ENCODE measurements at places on chromosomes 6 and 20.
A peak's percentile ranks its signal among the peaks of the same experiment; 100 is the strongest.

- no peak for DNase-seq
Observed at GRCh38 chr6:25050356-25050755, 114.6 kb upstream of the RIPOR2 start.

DNA sequence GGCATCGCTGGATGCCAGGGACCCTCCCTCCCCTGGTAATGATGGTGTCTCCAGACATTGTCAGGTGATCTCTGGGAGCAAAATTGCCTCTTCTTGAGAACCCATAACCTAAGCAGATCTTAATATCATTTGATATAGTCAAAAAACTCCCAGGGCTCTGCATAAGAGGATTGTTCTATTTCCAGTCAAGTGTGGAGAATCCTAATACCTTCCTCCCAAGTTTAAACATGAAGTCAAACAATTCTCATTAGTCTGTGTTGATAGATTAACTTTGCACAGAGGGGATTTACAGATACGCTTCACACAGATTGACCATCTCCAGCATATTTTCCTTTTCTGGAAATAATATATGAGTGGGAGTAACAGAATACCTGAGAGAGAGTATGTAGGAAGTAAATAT lies 10.5 kb downstream of the EYA4 start:
- no peak for DNase-seq

DNA sequence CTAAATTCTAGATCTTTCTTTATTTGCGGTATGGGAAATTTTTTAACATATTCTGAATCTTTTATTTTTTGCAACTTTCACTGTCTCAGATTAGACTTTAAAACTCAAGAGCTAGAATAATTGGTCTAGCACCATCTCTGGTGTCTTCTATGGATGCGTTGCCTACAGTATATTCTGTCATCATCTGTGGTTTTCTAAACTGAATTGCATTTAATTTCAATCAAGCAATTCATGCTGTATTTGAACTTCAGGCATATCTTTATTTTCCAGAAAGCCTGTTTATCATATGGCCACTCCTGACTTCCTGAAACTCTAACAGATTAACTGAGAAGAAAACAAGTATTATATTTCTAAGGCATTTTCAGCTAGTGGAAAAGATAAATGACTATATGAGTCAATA lies 281.6 kb downstream of the PLCB1 start:
- DNase-seq = no peak

DNA sequence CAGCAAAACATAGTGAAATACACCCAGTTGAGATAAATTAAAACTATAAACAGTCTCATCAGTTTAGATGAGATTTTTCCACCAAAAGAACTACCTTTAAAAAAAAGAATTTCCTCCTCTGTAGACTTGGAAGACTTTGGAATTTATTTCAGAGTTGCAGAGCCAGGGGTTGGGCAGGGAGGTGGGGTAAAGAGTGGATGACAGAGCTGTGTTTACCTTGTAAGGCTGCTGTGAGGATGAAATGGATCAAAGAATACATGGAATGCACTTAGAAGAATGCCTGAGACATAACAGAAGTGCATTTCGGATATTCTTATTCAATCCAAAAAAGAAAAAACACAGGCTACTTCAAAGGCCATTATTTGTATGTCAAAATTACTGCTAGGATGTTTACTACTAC lies 6.4 kb upstream of the LY86 start:
- no peak for DNase-seq

DNA sequence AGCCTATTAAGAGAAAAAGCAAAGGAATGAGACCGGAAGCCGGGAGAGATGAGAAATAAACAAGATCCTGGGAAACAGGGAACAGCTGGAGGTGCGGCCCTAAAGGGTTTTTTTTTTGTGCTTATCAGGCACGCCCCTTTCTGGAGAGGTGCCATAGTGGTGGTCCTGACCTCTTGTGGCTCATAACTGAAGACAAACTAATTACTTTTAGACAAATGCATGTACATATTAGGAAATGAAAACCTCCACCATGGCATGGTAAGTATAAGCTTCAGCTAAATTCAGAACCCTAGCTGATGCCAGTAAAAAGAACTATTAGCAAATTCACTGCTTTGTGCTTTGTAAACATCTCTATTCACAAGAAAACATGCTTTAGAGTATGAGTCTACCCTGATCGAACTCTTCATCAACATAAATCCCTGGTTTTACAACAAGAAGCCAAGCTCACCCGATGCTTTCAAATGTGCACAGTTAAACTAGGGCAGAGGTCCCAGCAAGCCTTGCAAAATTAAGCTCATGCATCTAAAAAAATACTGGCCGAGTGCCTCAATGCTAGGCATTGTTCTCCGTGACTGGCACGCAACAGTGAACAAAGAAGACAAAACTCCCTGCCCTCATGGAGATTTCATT lies 96.4 kb upstream of the MRPS10 start:
- DNase-seq = no peak

DNA sequence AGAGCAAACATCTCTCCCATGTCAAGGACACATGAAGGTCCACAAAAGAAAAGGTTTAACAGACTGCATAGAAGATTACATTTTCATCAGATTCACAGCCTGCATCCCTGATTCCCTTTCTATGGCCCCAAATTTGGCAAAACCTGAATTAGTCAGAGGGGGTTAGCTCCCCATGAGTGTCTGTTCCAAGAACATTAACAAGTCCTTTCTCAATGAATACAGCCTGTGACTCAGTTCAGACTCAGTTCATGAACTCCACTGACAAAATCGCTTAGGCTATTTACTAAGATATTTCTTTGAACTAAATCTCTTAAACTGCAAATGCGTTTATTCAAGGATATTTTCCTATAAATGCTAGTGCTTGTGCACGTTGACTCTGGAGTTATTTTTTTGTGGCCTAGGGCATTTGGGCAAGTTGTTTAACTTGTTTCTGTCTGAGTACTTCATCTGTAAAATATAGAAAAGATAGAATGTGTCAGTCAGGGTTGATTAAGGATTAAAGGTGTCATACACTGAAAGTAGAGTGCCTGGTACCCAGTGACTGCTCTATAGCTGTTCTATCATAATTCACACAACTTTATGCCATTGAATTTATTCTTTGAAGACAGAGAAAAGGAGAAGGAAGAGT lies 422.6 kb downstream of the HTR1B start:
- DNase-seq = no peak

GRCh38 chr20:41382791-41383305 lies 16.2 kb upstream of the EMILIN3 start:
- peak; percentile 37 for DNase-seq

GRCh38 chr20:23245553-23246181 lies 104.9 kb upstream of the NXT1 start:
- peak; percentile 58 for DNase-seq

- no peak for DNase-seq
Observed at GRCh38 chr20:3094848-3095629, 10.5 kb upstream of the AVP start.

GRCh38 chr20:61772828-61773631 lies 292.7 kb downstream of the TAF4 start:
- peak; percentile 17 for DNase-seq
